ENCODE measurements at places on chromosomes 12 and 14.

- no peak for DNase-seq
Observed at GRCh38 chr14:58625438-58625837, 12.3 kb upstream of the DACT1 start.

GRCh38 chr12:29148596-29148910, 525 bp upstream of the FAR2 start:
- DNase-seq = no peak

GRCh38 chr14:89669193-89669592, 252.2 kb upstream of the FOXN3 start:
- DNase-seq = peak; percentile 2

DNA sequence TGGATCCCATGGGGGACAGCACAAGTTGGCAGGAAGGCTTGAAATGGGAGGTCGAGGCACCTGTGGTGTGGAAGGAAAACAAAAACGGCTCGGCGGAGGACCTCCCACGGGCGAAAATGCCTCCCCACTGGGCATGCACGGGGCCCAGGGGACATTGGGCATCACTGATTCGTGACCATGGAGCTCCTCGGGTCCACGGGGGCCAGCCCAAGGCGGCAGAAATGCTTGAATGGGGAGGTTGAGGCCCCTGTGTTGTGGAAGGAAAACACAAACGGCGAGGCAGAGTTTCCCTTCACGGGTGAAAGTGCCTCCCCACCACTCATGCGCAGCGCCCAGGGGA, 376.0 kb downstream of the ALG10 start:
- no peak for DNase-seq

DNA sequence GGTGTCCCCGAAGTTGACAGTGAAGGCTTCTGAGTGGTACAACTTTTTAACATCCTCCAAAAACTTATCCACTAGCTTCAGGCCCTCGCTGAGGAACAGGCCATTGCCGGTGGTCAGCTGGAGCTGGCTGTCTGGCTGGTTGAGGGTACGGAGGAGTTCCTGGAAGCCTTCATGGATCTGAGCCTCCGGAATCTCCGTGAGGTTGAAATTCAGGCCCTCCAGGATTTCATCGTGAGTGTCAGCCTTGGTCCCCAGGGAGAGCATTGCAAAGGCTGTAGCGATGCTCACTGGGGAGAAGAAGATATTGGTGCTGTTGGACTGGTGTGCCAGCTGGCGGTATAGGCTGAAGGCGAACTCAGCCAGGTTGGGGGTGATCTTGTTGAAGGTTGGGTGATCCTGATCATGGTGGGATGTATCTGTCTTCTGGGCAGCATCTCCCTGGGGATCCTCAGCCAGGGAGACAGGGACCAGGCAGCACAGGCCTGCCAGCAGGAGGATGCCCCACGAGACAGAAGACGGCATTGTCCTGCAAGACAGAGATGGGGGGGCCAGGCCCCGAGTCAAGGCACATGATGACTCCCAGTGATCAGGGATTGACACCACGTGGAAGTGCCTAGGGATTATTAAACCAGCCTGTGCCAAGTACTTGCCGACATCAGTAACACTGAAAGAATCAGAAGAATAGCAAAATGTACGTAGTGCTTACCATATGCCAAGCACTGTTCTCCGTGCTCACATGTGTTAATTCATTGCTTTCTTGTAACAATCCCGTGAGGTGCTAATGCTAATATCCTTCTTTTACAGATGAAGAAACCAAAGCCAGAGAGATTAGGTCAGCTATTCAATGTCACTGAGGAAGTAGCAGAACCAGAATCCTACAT, 5.4 kb downstream of the SERPINA1 start:
- DNase-seq = peak; percentile 49

GRCh38 chr14:97718886-97719442, 921.8 kb downstream of the VRK1 start:
- no peak for DNase-seq

GRCh38 chr14:91831337-91831736, 36.0 kb downstream of the TC2N start:
- DNase-seq = no peak

GRCh38 chr14:30883508-30884294, 9.3 kb downstream of the COCH start:
- DNase-seq = no peak

DNA sequence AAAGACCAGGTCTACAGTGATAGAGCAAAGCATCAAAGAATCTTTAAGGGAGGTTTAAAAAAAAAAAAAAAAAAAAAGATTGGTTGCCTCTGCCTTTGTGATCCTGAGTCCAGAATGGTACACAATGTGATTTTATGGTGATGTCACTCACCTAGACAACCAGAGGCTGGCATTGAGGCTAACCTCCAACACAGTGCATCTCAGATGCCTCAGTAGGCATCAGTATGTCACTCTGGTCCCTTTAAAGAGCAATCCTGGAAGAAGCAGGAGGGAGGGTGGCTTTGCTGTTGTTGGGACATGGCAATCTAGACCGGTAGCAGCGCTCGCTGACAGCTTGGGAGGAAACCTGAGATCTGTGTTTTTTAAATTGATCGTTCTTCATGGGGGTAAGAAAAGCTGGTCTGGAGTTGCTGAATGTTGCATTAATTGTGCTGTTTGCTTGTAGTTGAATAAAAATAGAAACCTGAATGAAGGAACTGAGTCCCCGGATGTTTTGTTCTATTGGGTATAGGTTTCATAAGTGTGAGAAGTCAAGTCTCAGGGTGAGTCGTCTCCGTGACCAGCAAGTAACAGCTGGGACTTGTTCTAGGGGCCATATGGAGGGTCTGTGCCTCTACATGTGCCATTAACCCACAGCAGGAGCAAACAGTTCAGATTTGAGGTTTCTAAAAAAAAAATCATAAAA, 9.3 kb downstream of the PEBP1 start:
- DNase-seq = no peak

DNA sequence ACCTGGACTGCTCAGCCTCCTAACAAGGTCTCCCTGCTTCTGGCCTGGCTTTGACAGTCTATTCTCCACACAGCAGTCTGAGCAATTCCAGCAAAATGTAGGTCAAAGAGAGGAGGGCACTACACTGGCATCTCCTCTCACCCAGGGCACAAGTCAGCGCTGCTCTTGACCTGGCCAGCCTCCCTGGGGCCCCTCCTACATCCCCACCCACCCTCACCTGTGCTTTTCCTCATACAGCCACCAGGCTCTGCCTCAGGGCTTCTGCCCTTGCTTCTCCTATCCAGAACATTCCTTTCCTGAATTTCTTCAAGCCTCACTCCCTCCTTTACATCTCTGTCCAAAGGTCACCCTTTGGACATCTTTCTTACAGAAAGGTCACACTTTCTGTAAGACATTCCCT, 33.7 kb downstream of the GALNT4 start:
- DNase-seq = no peak

DNA sequence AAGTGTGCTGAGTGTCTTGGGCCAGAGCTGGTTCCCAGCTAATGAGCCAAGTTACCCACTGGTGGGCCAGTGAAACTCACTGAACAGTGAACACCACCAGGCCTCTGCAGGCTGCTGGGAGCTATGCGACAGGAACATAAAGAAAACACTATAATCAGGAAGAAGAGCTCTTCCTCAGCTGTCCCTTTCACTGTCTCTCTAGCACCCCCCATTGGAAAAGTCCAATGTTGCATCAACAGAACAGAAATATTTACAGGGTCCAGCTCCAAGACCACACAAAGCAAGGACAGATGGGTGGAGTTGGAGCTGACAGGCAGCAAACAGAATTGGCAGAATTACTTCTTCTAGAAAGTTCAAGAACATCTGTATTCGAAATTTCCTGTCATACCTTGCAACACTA, 903.6 kb upstream of the TMEM132C start:
- no peak for DNase-seq

- DNase-seq = no peak
Observed at GRCh38 chr12:20305470-20305869, 62.9 kb upstream of the PDE3A start.

DNA sequence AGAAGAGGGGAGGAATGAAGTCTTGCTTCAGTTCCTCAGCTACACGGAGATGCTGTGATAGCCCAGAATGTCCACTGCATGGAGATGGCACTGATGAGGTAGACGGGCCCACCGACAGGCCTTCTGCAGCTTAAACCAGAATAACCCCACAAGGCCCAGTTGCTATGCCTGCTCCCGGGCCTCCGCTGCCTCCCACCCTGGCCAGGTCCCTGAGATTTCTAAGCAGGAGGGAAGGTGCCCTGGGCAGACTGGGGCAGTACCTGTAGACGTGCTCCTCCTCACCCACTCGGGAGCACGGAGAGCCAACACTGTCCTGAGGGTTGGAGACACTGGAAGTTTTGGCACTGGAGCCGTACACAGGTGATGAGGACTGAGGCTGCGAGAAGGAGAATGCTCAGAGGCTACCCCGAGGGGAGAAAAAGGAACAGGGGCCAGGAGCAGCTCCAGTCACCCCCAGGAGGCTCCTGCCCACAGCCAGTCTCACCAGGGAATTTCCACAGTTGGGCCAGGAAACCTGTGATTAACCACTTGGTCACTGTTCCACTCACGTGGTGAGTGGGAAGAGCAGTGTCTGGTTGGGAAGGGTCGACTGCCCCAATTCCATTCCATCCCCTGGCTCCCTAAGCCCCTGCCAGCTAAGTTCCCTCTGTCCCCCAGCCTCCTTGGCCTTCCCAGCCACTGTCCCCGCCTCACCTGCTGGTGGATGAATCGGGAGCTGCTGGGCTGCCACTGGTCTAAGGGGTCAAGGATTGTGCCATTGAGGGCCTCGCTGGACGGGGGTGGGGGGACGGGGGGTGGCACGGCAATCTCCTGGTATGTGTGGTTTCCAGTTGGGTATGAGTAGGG, 22.8 kb upstream of the RPLP0 start:
- DNase-seq = no peak

GRCh38 chr12:101671833-101672232, 25.6 kb upstream of the CHPT1 start:
- DNase-seq = no peak

GRCh38 chr14:51585055-51585454, 66.7 kb upstream of the FRMD6 start:
- no peak for DNase-seq

- DNase-seq = no peak
Observed at GRCh38 chr12:41661141-41661765, 473.1 kb downstream of the PDZRN4 start.

DNA sequence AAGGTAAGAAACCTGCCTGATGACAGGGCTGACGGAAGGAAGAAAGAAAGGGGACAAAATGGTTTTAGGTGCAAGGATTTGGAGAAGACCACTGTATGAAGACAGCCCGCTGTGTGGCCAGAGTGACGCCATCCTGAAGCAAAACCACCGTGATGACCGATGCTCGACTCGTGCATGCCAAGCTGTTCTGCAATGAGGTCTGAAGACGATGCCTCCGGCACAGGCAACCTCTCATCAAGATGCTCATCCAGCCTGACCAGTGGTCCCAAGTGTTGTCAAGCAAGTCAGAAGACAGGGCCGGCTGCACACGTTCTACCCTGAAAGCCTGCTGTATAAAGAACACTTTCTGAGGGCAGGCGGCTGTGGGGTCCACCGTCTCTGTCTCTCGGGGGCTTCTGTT, 34.8 kb downstream of the STX2 start:
- DNase-seq = no peak

GRCh38 chr14:67447033-67447381, 35.0 kb upstream of the PLEK2 start:
- DNase-seq = no peak

DNA sequence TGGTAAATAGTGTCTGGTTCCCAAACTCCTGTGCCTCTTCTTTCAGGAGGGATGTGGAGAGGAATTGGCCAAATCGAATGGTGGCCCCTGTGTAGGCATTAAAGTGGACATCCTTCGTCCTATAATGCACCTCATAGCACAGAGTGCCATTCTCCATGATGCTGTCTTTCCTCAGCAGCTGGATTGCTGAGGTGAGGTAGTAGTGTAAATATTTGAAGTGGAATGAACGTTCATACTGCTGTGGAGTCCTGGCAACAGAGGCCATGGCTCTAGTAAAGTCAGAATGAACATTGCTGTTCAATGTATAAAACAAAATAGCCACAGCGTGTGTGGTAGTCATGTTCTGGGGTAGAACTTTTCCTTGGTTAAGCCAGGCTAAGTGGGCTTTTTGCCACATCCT, 2.7 kb downstream of the ART4 start:
- no peak for DNase-seq

- no peak for DNase-seq
Observed at GRCh38 chr12:77064896-77065360, 441 bp downstream of the E2F7 start.

DNA sequence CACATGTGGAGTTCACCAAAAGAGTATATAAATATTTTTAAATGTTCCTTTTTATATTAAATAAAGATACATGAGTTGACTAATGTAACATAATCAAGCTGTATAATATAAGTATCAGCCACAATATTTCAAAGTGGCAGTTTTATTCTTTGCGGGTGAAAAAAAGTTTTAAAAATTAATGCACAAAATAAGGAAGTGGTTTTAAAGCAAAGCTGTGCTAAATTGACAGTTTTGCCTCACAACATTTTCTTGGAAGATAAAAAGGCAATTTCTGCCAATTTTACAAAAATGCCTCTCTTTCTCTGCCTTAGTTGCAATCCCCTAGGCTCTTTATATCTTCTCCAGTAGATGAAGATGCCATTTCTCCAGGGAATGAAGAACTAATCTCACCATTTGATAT, 719.1 kb downstream of the C12orf50 start:
- no peak for DNase-seq

DNA sequence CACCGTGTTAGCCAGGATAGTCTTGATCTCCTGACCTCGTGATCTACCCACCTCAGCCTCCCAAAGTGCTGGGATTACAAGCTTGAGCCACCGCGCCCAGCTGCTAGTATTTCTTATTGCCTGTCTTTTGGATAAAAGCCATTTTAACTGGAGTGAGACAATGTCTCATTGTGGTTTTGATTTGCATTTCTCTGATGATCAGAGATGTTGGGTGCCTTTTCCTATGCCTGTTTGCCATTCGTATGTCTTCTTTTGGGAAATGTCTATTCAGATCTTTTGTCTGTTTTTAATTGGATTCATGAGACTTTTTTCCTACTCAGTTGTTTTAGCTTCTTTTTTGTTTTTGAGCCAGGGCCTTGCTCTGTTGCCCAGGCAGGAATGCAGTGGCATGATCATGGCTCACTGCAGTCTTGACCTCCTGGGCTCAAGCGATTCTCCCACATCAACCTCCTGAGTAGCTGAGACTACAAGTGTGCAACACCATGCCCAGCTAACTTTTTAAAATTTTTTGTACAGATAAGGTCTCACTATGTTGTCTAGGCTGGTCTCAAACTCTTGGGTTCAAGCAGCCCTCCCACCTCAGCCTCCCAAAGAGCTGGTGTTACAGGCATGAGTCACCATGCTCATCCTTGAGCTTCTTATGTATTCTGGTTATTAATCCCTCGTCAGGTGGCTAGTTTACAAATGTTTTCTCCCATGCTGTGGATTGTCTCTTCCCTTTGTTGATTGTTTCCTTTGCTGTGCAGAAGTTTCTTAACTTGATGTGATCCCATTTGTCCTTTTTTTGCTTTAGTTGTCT, 65.9 kb downstream of the ACACB start:
- DNase-seq = no peak

GRCh38 chr12:108309674-108310312, 29.3 kb downstream of the CMKLR1 start:
- no peak for DNase-seq

Data from naive thymus-derived CD8-positive, alpha-beta T cell (primary cell).